Stimulated activated CD8-positive, alpha-beta memory T cell treated with anti-CD3 and anti-CD28 coated beads, Interleukin-7, amount 100 ng/mL, for 4 hours (primary cell): ENCODE measurements at places on chromosomes 4 and X.

DNA sequence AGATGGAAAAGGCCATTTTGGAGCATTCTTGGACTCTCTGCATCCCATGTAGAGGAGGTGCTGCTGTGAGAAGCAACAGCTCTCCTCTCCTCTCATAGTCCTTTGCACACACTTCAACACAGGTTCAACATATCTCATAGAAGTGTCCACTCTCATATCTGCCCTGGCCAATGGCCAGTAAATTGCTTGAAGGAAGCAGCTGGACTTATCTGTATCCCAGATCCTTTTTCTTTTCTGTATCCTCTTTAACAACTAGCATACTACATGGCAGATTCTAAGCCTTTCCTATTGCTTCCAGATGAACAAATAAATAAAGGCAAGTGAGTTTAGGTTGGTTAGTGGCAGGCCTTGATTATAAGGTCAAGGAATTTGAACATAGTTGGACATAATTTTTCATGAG, 122.0 kb downstream of the HS6ST2 start:
- no peak for DNase-seq

GRCh38 chr4:164935363-164935762, 42.1 kb downstream of the TRIM61 start:
- DNase-seq: no peak

GRCh38 chr4:32735856-32736590, 2015.9 kb downstream of the PCDH7 start:
- no peak for DNase-seq

- DNase-seq: no peak
Measured at GRCh38 chr4:158020734-158021346, 152.0 kb downstream of the GASK1B start.

DNA sequence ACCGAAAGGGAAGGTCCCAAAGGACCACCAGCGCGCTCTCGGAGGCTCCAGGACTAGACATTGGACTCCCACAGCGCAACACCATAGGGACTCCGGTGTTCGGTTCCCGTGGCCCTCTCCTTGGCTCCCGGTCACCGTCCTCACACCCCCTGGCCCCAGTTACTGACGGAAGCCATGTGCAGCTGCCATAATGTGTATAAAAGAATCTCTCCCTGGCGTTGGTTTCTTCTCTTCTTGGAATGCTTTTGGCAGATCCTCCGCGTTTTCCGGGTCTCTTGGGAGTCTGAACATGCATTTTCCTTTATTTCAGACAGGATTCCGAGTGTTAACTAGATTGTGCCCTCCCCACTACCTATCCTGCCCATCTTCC, 69.8 kb downstream of the FBXO8 start:
- no peak for DNase-seq

DNA sequence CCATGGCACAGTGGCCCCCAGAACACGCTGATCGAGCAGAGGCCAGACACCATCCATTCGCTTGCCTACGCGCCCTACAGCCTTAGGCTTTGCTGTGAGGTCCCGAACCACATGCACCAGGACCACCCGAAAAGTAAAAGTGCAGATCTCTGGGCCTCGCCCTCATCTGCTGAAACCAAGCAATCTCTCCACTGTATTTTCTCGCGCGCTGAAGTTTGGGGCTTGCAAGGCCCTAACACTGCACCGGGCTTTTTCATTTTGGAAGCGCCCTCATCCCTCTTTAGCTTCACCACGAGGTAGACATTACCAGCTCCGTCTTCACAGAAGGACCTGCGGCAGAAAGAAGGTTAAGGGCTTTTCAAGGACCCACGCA, 21.2 kb downstream of the NKX3-2 start:
- DNase-seq: no peak

DNA sequence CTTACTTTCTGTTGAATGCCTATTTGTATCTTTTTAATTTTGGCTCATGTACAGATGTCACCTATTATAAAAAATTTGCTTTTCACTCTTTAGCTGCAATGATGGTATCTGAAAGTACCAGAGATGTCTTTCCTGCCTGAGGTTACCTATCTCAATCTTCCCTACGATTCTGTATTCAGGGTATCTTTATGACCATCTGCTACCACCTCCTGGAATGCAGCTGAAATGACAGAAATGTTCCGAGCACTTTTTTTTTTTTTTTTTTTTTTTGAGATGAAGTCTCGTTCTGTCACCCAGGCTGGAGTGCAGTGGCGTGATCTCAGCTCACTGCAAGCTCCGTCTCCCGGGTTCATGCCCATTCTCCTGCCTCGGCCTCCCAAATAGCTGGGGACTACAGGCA, 136.4 kb downstream of the REPS2 start:
- DNase-seq: no peak

DNA sequence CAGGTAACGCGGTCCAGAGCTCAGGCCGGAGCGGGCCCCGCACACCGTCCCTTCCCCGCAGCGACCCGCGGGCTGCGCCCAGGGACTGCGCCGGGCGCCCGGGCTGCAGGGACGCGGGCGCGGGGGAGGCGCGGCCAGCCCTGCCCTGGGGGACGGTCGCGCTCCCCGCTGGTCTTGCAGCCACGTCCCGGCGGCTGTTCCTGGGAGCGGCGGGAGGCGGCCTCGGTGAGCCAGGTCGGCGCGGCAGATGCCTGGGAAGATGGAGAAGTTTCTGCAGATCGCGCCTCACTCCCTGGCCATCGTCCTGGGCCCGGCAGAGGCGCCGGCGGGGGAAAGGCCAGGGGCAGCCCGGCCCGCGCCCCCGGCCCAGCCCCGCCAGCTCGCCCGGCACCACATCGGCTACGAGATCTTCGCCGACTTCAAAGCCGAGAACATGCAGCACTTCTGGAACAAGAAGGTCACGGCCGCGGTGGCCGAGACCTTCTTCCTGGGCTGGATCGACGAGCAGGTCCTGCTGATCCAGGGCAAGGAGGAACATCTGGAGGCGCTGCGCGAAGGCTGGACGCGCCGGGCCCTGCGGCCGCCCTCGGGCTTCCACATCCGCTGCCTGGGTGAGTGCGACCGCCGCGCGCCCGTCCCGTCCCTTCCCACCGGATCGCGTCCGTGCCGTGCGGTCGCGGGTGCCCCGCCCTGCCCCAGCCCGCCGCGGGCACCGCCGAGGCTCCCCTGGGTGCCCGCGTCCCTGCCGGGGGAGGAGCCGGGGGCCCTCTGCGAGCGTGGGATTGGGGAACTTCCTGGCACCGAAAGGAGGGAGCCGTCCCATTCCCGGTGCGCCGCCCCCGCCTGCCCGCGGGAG, 107.4 kb upstream of the STOX2 start:
- DNase-seq: no peak

- DNase-seq: no peak
Measured at GRCh38 chrX:149114001-149114400, 391.1 kb downstream of the IDS start.

DNA sequence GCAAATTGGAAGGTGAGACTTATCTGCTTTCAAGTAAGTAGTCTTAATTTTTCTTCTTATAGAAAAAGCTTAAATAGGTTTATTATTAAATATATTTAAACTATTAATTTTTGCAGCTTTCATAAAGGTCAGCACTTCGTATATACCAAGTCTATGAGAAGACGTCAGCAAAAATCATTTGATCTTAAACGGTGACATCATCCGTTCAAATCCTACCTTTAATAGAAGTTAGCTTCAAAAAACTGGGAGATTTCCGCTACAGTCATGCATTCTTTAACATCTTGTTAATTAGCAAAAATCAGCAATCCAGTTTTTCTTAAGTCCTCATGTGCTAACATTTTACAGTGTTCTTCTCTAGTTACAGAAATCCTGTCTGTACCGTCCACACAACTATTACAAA, 49.9 kb upstream of the PGRMC1 start:
- DNase-seq: no peak

DNA sequence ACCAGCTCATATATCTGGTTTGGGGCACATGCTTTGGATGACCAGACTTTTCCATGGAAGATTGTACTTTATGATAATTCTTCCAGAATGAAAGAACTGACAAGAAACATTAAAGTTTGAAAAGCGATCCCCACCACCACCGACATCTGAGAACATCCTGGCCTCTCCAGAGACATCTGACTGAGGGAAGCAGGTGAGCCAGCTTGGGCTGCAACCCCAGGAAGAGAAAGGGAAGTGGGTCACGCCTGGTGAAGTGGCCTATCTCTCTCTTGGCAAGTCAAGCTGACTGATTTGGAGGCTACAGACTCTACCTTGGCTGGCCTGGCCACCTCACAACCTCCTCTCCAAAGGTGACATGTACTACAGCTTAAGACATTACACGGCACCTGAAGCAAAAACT, 20.7 kb downstream of the PARM1 start:
- no peak for DNase-seq

DNA sequence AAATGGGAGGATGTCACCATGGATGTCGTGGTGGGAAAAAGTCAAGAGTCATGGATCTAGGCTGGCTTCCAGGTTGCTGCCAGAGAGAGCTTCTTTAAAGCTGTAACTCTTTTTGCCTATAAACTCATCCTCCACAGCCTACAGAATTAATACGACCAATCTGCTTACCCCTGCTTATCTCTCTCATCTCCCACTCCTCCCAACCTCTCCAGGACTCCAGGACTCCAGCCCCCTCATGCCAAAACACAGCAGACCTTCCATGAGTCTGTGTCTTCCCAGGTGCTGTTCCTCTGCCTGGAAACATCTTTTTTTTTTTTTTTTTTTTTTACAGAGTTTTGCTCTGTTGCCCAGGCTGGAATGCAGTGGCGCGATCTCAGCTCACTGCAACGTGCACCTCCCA, 15.3 kb upstream of the SLC10A4 start:
- no peak for DNase-seq

DNA sequence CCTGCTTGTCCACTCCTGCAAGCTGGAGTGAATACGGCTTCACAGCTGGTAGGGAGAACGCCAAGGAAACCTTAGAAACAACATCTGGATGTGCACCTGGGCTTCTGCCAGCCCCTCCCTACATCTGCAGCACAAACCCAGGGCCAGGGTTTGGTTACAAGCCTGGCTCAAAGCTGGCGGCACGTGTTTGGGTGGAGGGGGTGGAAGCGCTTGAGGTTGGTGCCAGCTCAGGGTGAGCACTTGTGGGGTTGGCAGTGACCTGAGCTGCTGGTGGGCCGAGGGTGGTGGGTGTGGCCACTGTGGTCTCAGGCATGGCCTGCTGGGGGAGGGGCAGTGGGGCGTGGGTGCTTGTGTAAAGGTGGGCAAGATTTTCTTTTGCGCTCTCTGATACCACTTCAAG, 15.6 kb downstream of the ELF4 start:
- DNase-seq: no peak

- no peak for DNase-seq
Measured at GRCh38 chrX:2658585-2659292, 32.4 kb upstream of the CD99 start.

DNA sequence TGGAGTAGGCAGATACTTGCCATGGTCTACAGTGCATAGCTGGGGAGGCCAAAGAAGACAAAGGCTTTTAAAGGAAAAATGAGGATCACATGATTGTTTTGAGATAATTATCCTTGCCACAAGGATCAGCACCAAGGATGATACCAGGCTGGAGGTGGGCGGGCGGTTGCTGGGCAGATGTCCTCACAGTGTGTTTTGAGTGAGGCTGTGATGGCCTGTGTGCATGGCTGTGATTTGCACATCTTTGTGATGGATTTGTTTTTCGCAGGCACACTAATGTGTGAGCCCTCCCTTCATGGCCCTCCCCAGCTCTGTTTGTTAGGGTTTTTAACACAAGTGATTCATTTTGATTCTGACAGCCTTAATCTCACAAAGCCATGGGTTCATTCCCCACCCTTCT, 46.8 kb downstream of the RGS12 start:
- DNase-seq: no peak

DNA sequence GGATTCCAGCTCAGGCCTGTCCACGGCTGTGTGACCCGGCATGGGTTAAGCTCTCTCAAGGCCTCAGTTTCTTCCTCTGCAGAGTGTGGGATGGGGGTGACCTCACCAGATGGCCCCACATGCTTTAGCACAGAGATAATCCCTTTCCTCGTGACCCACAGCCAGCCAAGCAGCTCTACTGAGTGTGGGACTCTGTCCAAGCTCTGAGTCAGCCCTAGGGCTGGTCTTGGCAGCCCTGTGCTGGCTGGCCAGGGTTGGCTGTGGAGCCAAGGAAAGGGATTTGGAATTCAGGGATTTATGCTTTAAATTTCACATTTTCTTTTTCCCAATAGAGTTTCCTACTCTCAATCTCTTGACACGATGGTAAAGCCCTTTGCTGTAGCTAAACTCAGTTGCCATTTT, 19.7 kb upstream of the SPON2 start:
- no peak for DNase-seq

DNA sequence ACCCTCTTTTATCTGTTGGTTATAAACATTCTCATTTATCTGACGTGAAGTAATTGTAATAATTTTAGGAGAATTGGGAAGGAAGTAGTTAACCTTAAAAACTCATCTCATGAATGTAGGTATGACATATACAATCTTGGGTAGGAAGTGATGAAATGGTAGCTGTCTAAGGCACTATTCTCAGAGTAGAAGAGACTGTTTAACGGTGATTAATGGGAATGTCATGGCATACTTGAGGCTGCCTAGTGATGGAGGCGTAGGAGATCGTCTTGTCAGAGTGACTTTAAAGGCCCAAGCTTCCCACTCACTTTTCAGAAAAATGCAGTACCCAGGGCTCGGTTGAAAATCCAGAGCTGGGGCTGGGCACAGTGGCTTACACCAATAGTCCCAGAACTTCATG, 19.4 kb upstream of the AGA start:
- DNase-seq: no peak

- DNase-seq: no peak
Measured at GRCh38 chr4:1200425-1201035, 28.1 kb upstream of the SPON2 start.

DNA sequence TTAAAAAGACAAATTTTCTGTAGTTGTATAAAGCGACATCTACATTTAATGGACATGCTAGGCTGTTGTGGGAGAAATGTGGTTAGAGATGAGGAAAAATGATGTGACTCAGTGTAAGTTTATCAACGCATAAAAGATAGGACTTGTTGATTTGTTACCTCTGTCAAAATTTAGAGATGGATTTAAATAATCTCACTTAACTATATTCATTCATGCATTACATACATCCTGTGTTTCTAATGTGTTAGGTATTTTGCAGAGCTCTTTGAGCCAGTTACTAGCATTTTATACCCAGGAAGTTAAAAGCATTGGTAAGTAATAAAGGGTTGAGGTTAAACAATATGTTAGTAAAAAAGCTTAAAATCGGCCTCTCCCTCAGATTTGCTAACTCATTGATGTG, 34.3 kb downstream of the METAP1 start:
- DNase-seq: no peak

GRCh38 chrX:129000797-129001196, 522.5 kb downstream of the SMARCA1 start:
- DNase-seq: no peak

DNA sequence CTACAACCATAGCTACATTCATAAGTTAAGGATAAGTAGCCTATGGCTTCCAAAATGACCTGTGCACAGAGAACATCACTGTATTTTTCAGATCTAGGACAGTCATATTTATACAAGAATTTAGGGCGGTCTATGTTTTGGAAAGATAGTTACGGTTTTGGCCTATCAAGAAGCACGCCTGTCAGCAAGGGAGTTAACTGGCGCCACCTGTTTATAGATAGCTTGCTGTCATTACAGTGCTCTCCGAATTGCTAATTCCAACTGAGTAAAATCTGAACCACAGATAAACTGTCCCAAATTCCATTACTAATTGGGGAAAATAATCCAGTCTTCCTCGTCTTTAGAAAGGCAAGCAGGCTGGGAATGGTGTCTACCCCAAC, 646 bp downstream of the ABCB7 start:
- DNase-seq: no peak
